ENCODE measurements at places on chromosomes 12 and 14. TPM values are rescaled to one million over a fixed set of nuclear protein-coding genes. Genes with fewer than 3 reads are reported as not detected.

DNA sequence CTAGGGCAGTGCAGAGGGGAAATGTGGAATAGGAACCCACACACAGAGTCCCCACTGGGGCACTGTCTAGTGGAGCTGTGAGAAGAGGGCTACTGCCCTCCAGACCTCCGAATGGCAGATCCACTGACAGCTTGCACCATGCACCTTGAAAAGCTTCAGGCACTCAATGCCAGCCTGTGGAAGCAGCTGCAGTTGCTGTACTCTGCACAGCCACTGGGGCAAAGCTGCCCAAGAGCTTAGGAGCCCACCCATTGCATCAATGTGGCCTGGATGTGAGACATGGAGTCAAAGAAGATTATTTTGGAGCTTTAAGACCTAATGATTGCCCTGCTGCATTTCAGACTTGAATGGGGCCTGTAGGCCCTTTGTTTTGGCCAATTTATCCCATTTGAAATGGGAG, 21.7 kb upstream of the CCDC88C start:
- no peak for DNase-seq

DNA sequence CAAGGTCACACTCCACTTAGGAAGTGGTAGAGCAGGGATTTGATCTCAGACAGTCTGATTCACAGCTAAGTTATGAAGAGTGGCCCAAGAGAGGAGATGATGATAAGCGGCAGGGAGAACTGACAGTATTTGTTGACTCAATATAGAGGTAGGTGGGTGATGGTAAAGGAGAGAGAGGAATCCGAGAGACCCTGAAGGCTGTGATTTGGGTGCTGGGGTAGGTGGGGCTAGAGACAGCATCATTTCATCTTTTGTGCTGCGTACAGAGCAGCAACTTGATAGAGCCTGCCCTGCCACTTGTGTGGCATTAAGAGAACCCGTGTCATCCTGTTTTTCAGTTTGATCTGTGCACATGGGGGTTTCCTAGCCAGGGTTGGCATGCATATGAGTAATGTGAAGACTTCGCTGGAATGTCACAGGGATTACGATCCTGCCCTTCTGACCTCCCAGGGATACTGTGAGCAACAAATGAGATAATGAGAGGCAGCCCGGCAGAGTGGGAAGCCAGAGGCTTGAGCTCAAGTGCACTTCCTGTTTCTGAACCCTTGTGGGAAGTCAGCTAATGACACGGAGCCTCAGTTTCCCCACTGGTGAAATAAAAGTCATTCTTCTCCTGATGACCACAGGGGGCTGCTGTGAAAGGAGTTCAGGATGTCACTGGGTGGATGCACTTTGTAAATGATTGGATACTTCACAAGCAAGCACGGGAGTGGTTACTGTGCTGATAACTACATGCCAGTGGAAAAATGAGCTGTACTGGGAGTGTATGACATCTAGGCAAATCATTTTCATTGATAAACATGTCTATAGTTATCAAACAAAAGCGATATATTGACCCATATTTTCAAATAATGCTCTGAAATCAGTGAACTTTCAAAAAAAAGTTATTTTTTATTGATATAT, 59.5 kb upstream of the IGF1 start:
- DNase-seq: no peak

DNA sequence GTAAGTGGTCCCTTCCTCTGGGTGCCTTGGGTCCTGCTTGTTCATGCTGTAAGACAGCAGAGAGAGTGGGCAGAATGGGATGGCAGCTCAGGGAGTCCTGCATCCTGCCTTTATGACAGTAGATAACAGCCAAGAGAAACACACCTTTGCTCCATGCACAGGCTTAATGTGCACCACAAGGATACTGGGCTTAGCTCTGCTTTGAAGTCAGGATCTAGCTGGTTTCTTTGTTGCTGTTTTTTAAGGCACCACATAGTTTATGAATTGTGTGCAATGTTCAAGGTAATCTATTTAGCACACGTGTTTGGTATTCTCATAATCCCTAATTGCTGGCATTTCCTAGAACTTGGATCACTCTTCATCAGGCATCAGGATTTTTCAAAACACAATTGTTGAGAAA, 239.5 kb upstream of the DCN start:
- DNase-seq: no peak

DNA sequence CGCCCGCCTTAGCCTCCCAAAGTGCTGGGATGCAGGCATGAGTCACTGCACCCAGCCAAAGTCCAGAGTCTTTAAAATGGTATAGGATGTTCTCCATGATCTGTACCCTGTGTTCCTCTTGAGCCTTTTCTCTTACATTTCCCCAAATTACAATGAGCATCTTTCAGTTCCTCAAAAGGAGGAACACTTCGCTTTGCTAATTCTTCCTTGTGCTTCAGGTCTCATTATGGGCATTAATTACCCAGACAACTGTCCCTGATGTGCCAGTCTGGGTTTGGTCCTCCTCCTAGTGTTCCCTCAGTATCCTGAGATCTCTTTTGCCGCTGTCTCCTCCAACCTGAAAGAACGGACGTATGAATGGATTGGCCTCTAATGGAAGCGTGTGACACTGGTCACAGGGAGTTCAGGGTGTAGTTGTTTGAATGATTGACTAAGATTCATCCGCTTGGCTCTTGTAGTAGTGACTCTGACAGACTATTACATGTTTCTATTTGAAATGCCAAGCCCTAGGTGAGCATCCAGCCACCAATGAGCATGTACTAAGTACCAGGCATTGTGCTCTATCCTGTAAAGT, 8.2 kb downstream of the PRKCH start:
- DNase-seq: no peak

GRCh38 chr12:23906329-23906728, 43.1 kb downstream of the SOX5 start:
- no peak for DNase-seq

DNA sequence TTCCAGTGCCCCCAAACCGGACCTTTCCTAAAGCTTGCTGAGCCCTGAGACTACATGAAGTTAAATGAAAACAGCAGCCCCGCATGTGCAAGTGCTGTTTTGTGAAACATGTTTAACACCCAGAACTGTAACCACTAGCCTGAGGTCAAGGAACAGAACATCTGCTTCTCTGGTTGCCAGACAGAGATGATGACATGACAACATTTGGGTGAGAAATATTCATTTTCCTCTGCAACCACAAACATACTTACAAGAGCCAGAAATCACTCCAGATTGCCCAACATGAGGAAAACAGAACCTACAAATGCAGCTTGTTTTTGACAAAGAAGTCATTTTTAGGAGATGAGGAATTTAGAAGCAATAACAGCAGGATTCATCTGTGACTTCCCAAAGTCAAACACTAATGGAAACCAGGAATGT, 110.4 kb downstream of the BCAT1 start:
- DNase-seq: no peak

DNA sequence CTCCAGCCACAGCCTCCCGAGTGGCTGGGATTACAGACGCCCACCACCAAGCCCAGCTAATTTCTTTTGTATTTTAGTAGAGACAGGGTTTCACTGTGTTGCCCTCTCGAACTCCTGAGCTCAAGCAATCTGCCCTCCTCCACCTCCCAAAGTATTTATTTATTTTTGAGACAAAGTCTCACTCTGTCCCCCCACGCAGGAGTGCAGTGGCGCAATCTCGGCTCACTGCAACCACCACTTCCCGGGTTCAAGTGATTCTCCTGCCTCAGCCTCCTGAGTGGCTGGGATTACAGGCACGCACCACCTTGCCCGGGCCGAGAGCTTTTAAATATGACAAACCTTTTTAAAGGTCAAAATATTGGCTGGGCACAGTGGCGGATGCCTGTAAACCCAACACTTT, 14.6 kb downstream of the NUMB start:
- DNase-seq: no peak

- no peak for DNase-seq
These were observed 361.3 kb upstream of the TMTC1 start for GRCh38 chr12:30144777-30145683.

DNA sequence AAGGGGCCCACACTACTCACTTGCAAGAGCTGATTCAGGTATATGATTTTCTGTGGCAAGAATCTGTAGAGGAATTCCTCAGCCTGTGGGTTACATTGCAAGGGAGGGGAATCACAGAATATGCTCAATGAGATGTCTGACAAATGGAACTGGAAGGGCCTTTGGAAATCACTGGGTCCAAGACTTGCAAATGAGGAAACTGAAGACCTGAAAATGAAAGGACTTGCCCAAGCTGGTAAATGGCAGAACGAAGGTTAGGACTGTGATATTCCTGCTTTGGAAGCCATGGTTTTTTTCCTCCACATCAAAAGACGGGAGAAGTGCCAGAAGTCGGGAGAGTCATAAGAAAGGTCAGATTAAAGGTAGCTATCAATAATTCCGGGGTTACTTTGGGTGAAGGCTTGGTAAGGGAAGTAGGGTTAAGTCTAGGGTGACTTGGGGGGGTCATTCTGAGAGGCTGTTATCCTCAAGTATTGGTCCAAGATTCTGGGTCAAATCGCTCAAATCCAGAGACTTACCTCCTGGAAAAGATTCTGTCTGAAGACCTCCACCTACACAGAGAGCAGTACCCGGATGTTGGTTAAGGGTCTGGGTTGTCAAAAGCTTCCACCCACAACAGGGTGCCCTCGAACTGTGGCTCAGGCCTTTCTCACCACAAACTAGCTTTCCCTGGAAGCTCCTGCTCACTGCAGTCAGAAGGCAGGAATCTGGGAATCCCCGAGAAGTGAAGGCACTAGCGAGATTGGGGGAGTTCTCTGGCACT, 539 bp downstream of the PSME2 start:
- DNase-seq: no peak

DNA sequence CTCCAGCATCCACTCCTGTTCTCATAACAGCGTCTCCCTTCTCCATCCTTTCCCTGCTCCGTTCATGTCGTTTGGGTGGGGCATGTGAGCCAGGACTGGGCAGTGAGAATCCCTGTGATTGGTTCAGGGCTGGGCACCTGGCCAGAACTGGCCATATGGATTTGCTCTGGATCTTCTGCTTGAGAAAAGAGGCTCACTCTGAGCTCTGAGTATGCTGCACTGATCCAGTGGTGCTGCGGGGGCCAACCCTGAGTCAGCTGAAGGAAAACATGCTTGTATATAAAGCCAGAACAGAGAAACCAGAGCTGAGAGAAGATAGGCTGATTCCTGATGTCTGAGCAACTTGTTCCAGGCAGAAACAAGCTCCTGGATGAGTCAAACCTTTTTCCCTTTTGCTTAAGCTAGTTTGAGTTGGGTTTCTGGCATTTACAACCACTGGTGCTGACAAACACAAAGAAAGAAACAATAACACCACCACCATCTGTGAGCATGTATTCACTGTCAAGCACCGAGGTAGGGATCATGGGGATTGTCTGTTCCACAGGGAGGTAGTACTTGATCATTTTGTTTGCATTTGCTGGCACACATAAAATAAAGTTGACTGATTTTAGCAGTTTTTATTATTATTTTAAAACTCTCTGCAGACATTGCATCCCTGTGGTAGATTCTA, 14.0 kb upstream of the HPD start:
- no peak for DNase-seq

Gene ANO4
- polyA plus RNA-seq: not detected

Gene SRRM4
- not detected for polyA plus RNA-seq

Data from CD8-positive, alpha-beta memory T cell (primary cell).